ENCODE measurements at places on chromosomes 16 and 17.

- no peak for DNase-seq
These were observed 7.2 kb downstream of the SPNS3 start for GRCh38 chr17:4440690-4441686.

DNA sequence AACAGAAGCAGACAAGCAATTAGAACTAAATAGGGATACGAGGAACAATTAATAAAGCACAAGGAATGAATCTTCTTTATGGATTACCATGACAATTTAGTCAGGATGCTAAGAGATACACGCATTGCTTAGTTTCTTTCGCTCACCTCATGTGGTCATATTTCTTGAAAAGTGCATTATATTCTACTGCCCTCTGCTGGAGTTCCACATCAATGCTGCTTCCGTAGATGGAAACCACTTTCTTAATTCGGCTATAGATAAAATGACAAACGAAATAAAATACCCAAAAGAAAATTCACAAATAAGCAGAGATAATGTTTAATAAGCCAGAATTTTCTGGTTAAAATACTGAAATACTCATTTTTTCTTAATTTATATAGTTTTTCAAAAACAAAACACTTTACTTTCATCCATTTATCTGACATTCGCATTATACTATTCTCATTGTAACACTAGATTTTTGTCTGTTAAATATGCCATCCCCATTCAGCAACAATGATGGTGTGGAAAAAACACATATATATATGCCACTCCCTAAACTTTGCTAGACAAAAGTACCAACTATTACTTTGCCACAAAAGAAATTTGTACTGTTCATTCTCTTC is 22.0 kb upstream of the PHLPP2 start:
- peak; percentile 46 for DNase-seq

- no peak for DNase-seq
These were observed 7.3 kb downstream of the CYGB start for GRCh38 chr17:76530095-76530723.

DNA sequence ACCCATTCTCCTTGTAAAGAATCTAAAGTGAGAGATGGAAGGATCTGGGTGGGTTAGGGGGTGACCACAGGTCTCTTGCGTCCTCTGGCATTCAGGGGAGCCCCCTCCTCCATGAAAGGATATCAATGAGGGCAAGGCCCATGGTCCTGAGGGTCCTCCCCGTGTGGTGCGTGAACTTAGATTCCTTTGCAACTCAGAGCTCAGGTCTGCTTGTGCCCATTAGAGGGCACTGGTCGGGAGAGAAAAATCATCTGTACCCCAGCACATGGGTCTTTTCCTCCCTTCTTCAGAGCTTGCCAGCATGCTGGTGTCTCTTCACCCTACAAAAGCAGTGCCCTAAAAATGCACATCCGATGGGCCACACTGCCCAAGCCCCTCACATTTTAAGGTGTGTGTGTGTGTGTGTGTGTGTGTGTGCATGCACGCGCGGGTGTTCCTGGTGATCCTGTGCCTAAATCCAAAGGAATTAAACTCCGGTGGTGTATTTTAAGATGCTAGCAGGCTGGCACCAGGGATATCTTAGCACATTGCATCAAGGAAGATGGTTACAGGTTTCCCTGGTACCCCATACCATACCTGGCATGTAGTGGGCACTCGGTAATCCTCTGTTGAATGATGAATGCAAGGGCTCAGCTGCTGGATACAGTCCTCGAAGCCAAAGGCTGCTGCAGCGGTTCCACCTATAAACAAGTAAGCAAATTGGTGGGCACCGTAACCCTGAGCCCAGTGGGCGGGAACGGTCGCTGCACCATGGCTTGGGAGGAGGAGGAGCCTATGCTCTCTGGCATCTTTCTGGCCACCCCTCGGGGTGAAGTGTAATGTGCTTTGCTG is 4.7 kb downstream of the C1QTNF1 start:
- no peak for DNase-seq

DNA sequence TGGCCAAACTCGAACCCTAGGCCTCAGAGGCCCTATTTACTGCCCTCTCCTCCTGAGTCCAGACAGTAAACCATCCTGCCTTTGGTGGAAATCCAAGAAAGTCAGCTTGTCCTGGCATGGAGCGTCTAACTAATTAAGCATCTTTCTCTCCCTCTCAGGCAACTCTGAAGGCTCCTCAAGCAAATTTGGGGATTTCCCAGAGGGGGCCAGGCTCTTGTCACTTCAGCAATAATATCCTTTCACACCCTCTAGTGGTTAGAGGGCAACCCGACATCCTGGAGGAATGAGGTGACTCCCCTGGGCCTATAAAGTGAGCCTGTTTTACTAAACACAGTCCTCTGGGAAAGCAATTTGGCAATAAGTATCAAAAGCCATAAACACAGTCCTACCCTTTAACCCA is 60.4 kb downstream of the NOG start:
- peak; percentile 37 for DNase-seq

GRCh38 chr16:84662471-84662870 is 14.2 kb downstream of the KLHL36 start:
- DNase-seq = no peak

DNA sequence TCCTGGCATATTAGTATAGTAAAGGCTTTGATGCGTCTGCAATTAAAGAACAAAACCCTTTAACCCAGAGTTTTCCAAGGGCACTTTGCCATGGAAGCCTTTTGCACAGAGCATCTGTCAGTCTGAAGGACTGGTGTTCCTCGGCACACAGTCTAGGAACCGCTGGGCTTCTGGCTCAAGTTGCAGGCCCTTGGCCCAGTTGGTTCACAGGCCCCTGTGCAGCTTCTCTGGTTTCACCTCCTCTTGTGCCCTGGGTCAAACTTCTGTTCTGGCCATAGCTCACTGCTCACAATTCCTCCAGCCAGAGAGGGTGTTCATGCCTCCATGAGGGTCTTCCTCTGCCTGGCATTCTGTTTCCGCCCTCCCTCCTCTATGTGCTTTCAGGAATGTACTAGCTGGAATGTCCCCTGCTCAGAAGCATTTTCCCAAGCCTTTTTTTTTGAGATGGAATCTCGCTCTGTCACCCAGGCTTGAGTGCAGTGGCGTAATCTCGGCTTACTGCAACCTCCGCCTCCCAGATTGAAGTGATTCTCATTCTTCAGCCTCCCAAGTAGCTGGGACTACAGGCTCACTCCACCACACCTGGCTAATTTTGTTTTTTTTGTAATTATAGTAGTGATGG is 34.5 kb upstream of the TEX2 start:
- no peak for DNase-seq

- no peak for DNase-seq
These were observed 49.9 kb downstream of the XYLT1 start for GRCh38 chr16:17420816-17421215.

DNA sequence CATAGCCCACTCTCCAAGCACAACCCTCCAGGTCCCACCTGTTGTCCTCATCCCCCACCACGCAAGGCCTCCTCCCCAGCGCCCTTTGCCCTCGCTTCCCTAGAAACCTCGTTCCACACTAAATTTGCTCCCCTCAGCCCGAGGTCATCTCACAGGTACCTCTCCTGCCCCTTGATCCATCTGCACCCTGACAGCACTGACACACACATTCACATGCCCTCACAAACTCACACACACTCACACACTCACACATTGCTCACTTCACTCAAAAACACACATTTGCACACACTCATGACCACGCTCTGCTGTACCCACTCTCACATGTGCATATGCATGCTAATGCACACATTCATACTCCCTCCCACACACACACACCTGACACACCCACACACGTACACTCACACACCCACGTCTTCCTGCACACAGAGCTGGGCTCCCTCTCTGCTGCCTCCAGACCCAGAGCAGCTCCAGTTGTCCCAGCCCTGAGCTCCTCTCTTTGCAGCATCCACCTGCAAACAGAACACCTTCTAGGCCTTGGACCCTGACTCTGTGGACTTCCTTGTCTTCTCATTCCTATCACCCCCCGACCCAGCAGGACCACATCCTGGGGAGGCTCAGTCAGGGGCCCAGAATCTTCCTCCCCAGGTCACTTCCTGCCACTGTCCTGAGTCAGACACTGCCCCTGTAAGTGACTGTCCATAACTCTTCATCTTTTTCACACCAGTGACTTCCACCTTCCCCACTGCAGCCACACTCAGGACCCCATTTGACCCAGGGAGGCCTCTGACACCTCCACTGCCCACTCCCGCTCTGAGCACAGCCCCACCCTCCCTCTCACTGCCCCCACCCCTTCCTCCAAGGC is 4.9 kb downstream of the ASGR2 start:
- no peak for DNase-seq

DNA sequence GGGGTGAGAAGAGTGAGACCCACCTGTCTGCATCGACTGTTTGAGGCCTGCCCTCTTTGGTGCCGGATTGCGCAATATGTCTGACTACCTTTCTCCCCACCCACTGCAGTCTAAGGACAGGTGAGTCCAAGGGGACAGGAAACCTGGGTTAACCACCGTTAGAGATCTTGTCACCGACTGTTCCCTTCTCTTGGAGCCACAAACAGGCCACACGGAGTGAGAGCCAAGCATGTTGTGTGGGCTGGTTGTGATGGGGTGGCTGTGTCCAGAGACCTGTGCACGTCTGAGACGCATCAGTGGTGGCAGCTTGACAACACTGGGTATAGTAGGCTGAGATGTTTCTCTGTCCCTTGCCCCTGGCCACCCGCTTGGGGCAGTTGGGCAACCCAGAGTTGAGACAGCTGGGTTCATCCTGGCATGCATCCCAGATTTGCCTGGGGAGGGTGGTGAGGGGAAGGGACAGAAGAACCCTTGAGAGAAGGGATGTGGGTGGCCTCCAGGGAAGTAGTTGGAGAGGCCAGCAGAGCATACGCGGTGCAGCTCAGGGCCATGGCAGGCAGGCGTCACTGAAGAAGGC is 21.4 kb downstream of the MPRIP start:
- no peak for DNase-seq

DNA sequence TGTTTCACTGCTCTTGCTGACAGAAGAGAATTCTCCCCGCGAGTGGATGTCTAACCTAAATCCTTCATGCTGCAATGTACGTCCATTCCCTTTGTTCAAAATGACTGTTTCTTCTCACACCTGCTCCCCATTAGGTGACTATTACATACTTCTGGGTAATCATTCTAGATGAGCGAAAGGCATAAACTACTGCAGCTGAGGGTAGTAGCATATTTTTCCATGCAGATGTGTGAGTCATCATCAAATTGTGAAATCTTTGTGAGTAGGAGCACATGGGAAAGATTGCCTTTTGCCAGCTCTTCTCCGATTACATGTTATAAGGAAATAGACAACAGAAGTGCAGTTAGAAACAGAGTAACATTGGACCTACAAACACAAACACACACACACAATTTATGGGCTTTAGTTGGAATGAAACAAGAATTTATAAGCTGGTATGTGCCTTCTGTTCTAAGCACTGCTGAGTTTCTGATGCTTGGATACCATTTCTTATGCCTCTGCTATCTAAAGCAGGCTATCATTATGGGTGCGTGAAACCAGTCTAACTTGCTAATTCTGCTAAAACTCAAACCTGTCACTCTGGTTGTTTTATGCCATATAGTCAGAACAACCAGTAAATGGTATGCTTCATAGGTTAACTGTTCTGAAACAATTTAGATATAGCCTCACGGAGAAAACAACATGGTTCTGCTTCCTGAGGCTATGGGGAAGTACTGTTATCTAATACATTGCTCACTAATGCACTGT is 346.9 kb upstream of the PSMD7 start:
- DNase-seq = no peak

DNA sequence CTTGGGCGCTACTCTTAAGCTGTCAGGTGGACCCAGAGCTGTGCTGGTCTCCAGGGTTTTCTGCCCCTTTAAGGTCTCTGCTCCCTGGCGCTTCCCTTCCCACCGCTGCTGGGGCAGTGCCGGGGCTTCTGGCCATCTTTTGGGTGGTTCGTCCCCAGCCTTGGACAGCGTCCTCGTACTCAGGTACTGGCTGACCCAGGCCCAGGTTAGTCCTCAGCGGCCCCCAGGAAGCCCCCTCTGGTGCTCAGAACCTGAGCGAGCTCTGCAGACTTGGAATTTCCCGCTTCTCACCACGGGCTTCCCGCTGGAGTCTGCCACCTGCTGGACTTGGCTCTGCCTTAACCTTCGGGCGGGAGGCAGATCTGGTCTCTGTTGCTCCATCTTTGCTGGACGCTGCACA is 94.1 kb upstream of the ZNF750 start:
- DNase-seq = no peak

GRCh38 chr17:78325076-78325687 is 34.7 kb downstream of the SOCS3 start:
- no peak for DNase-seq

DNA sequence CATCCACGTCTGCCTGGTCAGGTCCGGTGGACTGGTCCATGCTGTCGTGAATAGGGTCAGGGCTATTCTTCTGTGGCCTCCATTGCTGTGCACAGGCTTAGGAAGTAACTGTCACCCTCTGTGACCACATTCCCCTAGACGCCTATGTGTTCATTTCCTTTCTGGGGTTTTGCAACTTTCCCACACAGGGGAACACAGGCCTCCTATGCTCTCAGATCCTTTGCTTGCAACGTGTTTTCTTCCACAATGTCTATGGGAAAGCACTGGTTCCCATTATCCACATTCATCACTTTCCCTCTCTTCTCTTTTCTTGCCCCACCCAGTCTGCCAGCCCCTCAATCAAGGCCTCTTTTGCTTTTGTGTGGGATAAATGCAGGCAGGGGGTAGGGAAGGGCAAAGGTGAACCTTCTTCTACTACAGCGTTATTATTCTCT is 43.2 kb upstream of the DNAJA2 start:
- DNase-seq = no peak

DNA sequence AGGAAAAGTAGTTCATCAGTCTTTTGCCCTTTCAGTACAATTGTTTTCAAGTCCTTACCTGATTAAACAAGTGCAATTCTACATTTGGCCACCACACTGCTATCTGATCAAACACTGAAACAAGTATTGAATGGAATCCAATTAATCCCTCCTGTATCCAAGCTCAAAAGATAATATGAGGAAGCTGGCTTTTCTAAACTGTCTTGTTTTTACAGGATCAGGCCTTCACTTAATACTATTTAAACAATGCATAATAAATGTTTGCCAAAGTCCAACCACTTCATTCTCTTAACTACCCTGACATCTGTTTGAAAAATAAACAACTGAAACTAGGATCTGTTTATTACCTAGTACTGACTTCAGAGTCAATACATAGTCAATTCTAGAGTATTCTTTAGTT is 131.6 kb downstream of the MRTFB start:
- no peak for DNase-seq

Measured in naive B cell (primary cell).